ENCODE measurements at places on chromosomes 2 and 18.

- no peak for DNase-seq
These were observed 187.5 kb downstream of the DLGAP1 start for GRCh38 chr18:4267641-4268040.

- DNase-seq: no peak
These were observed 350.6 kb downstream of the RND3 start for GRCh38 chr2:150136893-150137292.

GRCh38 chr2:218880102-218880858 lies at the start of gene WNT10A:
WNT10A (plus strand) TSS chr2:218880852; CDS start chr2:218880996, 144 bp downstream.
- peak; percentile 85 for DNase-seq

GRCh38 chr2:105294844-105295481 lies 34.6 kb downstream of the TGFBRAP1 start:
- no peak for DNase-seq
